Stimulated activated CD4-positive, alpha-beta T cell treated with anti-CD3 and anti-CD28 coated beads, Interleukin-1b, Interleukin-23, amount 100 ng/mL, for 1 hour (primary cell): ENCODE measurements at places on chromosomes 7 and 10.

DNA sequence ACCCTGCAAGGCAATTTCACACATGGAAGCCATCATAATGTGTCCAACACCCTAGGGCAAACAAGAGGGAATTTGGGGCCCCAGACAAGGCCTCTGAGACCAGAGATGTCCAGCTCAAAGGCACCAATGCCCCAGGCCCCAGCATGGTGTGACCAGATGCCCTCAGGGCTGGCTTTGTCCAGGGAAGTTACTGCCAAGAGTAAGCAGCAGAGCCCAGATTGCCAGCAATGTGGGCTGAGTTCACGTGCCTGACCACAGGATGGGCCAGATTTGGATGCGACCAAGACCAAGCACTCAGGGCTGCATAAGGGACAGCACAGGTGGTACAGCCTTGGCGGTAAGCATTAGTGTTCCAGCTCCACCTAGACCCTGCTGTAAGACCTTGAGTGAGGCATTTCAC is 12.7 kb downstream of the MYOF start:
- no peak for DNase-seq

DNA sequence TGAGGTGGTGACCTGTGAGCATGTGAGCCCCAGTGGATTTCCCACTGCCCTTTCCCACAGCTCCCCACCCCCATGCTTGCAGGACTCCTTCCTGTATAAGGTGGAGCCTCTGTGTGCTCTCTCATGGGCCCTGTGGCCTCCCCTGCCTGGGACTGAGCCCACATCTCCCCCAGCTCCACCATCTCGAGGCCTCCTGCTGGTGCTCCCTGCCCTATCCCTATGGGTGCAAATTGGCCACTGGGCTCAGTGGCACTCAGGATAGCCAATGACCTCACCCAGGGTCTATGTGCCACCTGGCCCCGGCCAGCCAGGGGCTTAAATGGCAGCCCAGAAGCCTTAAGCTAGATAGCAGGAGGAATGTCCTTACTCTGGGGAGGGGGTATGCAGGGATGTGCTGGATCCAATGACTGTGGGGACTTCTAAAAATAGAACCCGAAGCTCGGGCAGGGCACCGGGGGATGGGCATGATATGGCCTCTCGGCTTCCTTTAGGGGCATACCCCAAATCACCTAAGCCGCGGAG is 2.0 kb downstream of the LDB3 start:
- DNase-seq, result no peak

GRCh38 chr10:34547291-34547690 is 267.8 kb downstream of the PARD3 start:
- DNase-seq, result no peak

DNA sequence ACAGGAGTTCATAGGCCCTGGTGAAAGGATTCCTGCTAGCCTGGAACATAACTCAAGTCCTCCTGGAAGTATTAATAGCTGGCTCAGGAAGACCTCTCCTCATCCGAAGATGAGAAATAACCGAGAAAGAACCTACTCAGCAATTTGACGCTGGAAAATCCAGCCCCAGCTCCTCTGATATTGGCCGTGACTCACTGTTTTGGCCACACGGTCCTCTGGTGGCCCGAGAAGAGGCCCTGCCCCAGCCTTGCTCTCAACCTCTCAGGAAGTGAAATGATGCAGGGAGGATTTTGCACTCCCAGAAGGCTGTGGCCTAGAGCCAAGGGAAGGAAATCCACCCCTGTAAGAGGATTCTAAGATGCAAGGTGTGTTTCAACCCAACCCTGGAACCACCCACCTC is 121.6 kb downstream of the MTPAP start:
- no peak for DNase-seq

GRCh38 chr10:62093863-62094291 is 174.8 kb downstream of the RTKN2 start:
- no peak for DNase-seq

GRCh38 chr7:84582747-84583146 is 388.2 kb upstream of the SEMA3A start:
- DNase-seq, result no peak

DNA sequence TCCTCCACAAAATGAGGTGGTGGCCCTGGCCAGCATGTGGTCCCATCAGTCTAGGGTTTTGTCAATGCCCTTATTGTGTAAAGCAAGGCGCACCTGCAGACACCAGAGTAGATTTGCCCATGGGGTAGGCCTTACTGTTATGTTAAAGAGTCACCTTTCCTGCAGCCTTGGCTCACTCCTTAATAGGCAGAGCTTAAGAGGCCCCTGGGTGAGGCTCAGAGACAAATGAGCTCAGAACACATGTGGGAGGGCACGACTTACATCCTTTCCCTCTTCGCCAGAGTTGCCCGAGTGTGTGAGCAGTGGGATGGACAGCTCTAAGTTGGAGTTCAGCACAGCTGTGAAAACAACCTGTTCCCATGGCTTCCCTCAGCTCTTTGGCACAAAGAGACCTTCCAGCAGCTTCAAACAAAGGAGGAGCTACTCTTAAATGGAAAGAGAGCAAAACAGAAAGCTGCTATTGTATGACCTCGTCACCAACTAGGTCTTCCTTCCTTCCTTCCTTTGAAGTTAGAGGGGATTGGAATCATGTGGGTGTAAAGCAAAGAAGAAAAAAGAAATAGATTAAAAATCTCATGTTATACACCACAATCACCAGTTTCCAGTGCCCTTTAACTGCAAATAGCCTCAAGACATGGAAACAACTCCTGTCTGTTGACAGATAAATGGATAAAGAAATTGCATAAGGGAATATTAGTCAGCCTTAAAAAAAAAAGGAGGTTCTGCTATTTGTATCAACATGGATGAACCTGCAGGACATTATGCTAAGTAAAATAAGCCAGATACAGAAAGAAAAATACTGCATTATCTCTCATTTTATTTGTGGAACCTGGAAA is 11.9 kb upstream of the XPNPEP1 start:
- DNase-seq, result no peak
